ENCODE measurements at places on chromosomes 11 and 22.

DNA sequence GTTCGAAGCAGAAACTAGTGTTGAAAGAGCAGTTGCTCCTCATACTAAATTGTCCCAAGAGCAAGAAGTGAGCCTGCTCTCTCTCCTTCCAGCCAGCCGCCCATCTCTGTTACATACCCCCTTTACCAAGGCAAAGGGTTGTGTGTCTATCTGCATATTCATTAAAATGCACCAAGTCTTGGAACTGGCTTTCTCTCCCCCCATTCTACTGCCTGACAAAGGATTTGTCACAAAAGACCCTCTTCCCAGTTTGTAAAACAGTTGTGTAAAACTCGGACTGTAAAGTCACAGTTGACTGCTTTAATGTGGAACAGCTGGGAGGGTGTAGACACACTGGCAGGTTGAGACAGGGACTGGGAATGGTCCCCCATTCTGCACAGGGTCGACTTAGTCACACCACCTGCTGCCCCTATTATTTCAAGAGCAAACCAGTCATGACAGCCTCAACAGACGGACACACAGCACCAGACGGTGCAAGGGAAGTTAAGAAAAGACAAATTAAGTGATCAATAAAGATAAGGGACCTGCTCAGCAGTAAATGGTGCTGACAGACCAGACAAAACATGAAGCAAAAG is 60.0 kb upstream of the HTATIP2 start:
- no peak for DNase-seq

- DNase-seq: no peak
These were observed 1.2 kb upstream of the MRGPRF start for GRCh38 chr11:69014084-69014851.

DNA sequence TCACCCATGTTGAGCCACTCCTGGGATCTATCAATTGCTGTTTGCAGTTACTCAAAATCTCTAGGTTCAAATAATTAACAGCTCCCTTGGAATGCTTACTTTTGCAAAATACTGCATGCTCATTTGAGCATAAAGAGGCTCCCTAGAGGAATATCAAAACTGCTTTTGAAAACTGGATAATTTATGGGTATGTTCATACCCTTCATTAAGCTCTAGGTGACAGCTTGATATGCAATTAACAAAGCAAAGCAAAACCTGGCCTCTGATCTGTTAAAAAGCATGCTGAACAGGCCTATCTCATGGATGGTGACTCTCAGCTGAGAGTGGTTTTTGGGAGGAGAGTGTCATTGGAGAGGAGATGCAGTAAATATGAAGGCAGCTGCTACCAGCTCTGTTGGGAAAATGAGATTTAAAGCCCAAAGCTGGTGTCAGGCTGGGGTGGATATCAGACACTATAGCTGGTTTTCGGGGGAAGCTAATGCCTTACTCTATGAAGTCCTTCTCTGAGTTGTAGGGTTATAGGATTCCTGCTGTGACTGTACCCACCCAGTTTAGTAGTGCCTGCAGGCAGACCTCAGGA is 110.9 kb downstream of the RASSF10 start:
- no peak for DNase-seq

DNA sequence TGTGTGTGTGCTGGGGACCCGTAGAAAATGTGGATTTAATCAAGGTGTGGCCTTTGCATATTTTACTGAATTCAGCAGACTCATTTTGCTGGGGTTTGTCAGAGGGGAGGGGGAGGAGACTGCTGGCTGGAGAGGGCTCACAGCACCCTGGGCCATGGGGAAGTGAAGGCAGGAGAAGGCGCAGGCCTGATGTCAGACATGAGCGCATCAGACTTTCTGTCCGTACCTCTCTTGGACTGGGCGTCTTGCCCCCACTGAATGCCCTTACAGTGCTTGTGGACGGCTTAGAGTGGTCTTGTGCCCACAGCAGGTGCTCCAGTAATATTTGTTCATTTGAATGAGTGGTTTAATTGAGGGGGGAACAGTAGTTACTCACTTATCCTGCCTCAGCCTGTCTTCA is 75.2 kb downstream of the TEAD1 start:
- no peak for DNase-seq

DNA sequence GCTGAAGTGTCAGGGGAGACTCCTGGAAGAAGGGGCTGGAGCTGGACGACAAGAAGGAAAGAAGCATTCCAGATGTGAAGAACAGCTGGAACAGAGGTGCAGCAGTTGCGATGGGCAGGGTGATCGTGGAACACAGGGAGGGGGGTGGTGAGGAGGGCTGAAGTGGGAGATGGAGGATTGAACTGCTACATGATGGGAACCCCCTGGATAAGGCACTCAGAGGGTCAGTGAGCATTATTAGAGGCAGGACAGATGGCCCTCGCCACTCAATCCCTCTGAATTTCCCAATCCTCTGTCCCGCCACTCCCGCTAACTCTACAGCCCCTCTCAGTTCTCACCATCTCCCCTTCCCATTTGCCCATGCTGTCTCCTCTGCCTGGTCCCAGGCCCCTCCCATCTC is 14.0 kb downstream of the SERPINH1 start:
- no peak for DNase-seq

DNA sequence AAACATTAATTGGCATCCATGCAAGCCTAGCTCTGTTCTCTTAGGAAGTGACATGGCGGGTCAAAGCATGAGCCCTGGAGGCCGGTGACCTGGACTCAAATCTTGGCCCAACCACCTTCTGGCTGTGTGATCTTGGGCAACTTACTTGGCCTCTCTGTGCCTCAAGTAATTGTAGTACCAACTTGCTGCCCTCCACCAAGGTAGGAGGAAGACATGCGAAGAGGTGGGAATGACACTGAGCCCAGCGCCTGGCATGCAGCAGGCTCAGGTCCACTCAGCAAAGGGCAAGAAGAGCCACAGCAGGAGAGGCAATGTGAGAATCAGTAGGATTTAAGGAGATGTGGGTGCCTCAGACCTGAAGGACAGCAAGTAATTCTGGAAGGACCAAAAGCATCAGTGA is 59.6 kb upstream of the SLC22A12 start:
- no peak for DNase-seq

DNA sequence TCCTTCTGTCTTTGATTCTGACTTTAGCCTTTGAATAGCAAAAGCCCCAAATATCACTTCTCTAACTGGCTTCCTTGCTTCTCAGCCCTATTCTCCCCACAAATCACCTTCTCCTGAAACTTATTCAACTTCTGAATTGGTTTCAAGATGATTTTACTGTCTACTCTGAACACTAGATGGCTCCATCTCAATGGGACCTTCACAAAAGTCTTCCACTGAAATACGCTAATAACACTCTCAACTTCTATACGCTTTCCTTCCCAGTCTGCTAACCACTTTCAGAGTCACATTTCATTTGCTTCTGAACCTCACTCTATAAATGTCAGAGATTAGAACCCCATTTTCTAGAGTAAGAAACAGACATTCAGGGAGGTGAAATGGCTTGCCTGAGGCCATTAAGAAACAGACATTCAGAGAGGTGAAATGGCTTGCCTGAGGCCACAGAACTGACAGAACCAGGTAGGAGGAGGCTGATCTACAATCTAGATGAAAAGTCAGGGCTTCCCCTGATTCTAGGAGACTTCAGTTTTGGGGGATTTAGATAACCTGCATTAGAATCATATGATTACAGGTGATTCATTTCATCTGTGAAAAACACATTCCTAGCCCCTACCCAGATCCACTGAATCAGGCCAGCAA is 20.6 kb downstream of the MORC2 start:
- peak; percentile 76 for DNase-seq

GRCh38 chr11:115183136-115183535 is 321.1 kb downstream of the CADM1 start:
- DNase-seq: no peak

- no peak for DNase-seq
These were observed 411.6 kb downstream of the DYNC2H1 start for GRCh38 chr11:103520792-103521191.
